Peyer's patch (tissue), 4 donors: ENCODE measurements at places on chromosomes 11 and 22.

DNA sequence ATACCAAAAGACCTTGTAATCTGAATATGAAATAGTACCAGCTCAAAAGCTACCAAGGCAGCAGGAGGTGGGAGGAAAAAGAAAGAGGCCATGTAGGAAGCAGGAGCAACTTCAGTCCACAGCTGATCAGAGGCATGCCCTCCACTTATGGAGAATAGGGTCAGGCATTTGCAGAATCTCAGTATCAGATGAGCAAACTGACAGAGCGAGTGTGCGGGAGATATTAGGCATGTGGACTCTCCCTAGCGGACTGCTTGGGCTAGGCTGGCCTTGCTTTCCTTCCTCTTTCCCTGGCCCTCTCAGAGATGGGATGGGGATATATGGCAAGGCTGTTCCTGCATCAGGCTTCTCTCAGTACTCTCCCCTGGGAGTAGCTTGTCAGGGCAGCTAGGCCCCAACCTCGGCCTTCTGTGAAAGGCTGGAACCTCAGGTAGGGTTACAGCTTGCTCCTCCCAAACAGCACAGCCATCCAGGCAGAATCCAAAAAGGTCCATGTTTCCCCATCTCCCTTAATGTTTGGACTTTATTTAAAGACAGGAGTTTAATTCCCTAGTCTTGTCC lies 37.0 kb downstream of the ETS1 start:
- no peak for DNase-seq

DNA sequence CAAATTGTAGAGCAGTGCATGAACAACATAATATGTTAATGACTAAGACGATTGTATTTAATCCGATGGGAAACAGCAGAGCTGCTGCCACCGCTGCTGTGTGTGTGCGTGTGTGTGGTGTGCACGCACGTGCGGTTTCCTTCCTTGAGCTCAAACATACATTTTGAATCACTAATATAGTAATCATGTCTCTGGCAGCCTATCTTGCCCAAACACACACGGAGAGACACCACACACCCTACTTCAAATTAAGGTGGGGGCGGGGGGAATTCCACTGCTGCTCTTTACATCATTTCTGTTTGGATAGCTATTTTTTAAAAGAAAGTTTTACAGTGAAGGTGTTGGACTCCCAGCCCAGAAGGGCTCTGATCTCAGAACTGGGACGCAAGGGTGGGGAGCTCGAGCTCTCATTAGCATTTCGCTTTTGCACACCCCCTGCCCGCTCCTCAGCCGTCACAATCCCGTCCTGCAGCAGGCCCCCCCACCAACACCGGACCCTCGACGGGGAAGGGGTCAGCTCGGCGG lies 651 bp upstream of the FAM83F start:
- DNase-seq = no peak

DNA sequence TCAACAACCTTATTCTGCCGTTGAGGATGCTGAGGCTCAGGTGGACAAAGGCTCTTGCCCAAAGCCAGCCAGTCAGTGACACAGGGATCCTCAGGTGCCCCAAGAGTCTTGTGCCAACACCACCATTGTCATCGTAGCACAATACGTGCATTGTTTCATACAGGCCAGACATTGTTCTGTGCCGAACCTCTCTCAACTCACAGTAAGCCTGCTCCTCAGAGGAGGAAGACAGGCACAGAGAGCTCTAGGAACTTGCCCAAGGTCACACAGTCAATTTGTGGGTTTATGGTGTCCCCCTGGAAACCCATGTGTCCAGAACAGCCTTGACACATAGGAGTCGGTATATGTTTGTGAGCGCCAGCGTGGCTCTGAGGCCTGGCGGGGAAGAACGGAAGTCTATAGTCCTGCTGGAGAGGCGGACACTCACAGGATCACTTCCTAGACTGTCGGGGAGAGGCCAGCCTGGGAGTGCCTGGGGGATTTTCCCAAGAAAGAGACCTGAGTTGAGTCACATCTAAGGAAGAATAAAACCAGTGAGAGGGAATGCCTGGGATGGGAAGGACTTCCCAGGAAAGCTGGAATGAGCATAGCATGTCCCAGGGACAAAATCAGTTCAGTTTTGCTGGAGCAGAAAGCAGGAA lies 20.2 kb downstream of the LIF start:
- no peak for DNase-seq

GRCh38 chr11:94741022-94741679 lies 27.0 kb upstream of the AMOTL1 start:
- DNase-seq = no peak

GRCh38 chr11:111718436-111718835 lies 47.8 kb downstream of the PPP2R1B start:
- DNase-seq = no peak

GRCh38 chr22:38959590-38959989 lies 2.2 kb downstream of the APOBEC3A start:
- DNase-seq = no peak

DNA sequence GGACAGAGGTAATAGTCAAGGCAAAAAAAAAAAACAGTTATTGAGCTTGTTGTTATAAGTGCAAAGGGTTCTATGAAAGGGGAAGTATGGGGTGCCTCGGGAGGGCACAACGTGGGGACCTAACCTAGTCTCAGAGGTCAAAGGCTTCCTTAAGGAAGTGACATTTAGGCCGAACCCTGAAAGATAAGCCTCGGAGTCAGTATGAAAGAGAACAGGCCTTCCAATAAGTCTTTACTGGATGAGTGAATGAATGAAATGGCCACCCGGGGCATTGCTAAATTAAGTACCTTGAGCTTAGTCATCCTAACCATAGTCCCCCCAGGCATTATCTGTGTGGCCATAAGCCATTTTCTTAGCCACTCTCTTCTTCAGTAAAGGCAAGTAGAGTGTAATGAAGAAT lies 19.7 kb downstream of the FLI1 start:
- no peak for DNase-seq

DNA sequence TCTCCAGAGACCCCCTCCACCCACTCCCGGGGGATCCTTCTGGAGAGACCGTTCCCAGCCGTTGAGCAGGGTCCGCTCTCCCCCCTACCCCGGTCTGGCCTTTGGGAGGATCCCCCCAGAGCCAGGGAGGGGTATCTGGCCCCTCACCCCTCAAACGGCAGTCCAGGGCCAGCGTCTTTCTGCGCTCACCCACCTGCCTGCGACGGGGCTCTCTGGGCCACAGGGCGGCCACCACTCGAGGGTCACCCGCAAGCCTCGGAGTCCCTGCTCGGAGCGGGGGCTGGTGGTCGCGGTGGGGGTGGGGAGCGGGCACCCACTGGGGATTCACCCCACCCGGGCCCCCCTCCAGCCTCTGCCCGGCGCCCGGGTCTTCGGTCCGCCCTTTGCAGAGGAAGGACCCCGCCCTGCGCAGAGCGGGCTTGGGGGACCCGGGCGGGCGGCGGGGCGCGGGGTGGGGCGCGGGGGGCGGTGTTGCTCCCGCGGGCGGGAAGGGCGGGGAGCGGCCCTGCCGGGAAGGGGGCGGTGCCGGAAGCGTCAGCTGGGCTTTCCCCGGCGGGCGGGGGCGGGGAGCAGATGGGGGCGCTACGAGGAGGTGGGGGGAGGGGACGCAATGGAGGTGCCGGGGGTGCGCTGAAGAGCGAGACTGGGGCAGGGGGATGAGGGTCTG lies 16.6 kb downstream of the CRELD2 start:
- DNase-seq = peak; percentile 93

- DNase-seq = no peak
Measured at GRCh38 chr11:126146454-126147192, 64.8 kb downstream of the RPUSD4 start.
